ENCODE measurements at places on chromosomes 4 and X.

DNA sequence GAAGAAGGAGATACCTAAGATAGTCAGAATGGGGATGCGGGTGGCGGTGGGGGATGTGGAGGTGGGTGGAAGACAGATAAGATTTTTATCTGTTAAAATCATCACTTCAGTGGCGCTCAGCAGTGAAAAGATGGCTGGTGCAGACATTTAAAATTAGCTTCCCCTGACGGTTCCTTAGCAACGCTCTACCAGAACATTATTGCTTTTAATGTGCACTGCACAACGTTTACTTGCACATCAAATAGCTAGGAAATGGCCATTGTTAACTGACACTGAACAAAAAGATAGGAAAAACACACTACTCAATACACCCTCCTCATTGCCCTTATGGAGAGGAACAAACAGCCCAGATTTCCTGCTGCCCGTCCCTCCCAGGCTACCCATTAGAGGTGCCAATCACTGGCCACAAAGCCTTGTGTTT is 61.0 kb upstream of the FTHL17 start:
- DNase-seq = no peak

DNA sequence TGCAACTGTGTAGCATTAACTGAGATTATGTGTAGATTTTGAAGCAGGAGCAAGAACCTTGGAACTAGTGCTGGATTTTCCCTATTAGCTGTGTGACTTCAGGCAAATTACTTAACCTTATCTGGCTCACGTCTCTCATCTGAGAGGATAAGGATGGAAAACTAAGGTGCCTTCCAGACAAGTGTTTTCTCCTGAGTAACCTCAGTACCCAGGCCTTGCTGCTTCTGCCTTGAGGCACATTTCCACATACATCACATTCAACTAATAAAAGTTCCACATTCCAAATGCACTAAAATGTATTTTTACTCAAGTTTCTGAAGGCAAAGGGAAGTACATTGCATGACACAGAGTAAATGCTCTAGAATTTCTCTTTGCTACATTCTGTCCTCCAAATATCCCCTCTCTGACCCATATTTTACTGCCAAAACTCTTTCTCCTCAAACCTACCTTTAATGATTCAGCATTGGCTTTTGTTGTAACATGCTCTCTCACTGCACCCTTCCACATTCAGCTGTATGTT is 195.4 kb upstream of the ADGRL3 start:
- no peak for DNase-seq

DNA sequence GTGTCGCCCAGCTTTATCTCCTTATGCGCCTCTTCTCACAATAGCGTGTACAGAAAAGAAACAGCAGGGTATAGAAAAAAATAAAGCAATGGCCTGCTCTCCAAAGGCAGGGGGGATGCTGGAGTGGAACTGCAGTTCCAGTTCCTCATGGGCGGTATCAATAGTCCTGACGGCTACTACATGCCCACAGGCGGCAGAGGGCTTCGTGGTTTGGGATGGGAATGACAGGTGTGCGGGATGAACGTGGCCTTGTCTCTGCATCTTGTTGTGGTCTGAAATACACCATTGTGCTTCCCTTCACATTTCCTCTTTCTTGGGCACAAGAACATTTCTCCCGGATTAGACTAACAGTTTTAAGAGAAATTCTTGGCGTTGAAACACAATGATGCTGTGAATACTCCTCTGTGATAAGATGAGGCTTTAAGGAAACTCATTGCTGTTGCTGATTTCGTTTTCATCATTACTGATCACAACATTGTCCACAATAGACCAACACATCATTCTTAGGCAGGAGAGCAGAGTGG is 124.1 kb upstream of the IGFBP7 start:
- no peak for DNase-seq

DNA sequence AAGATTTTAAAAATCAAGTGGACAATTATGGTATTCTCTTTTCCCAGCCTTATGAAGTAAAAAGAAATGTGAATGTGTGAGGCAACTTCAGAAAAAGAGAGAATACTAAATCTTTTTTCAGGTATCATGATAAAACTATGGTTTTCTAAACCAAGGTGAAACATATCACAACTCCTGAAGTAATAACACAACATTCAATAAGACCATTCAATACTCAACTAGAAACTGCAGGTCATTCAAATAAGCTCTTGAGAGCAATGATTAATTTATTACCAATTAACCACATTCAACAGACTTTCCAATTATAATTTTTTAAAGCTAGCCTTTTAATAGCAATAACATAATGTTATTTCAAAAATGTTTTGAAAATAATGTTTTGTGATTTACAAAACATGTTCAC is 35.8 kb downstream of the SLC10A7 start:
- DNase-seq = no peak

GRCh38 chr4:80963051-80963450 is 67.5 kb upstream of the BMP3 start:
- no peak for DNase-seq

DNA sequence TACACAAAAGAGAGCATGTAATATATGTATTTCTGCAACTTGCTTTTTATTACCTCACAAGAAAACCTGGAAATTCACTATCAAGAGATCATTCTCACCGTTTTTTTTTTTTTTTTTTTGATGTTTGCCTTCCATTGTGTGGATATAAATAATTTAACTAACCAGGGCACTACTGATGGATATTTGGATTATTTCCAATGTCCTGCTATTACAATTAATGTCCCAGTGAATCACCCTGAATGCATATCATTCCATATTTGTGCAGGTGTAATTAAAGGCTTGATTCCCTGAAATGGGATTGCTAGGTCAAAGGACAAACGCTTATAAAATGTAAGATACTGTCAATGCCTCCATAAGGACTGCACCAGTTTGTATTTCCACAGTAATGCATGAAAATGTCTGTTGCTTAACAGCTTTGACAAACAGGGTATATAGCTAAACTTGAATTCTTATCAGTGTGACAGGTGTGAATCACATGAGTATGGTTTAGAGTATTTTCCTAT is 87.8 kb downstream of the NCAPG start:
- no peak for DNase-seq

DNA sequence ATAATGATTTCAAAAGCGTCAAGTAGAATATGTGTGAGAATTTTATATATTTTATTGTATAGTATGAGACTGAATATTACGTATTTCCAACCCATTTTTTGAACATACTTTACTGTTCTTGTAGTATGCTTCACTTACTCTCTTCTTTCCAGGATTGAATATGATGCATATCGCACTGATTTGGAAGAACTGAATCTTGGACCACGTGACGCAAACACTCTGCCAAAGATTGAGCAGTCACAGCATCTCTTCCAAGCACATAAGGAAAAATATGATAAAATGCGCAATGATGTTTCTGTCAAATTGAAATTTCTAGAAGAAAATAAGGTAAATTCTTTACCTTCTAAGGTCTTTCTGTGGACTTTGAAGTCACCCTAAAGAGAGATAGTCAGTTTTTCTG is 48.1 kb upstream of the FHDC1 start:
- no peak for DNase-seq

- no peak for DNase-seq
Observed at GRCh38 chr4:150664935-150665334, 83.0 kb downstream of the MAB21L2 start.

DNA sequence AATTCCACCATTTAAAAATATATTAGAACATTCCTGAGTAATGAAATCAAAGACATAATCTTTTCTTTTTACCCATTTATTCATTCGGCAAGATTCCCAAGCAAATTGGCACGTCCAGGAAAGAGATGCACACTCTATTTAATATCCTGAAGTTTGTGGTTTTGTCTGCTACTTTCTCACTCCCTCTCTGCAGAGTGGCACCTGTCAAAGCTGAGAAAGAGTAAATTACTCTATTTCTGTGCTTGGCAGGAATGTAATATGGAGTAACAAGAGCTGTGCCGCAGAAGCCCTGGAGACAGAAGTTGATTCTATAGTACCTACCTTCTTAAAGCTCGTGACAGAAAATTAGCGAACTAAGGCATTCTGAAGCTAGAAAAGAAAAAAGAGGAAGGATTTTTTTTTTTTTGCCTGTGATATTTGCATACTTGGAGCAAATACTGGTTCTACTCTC is 5.5 kb downstream of the GSTCD start:
- no peak for DNase-seq

DNA sequence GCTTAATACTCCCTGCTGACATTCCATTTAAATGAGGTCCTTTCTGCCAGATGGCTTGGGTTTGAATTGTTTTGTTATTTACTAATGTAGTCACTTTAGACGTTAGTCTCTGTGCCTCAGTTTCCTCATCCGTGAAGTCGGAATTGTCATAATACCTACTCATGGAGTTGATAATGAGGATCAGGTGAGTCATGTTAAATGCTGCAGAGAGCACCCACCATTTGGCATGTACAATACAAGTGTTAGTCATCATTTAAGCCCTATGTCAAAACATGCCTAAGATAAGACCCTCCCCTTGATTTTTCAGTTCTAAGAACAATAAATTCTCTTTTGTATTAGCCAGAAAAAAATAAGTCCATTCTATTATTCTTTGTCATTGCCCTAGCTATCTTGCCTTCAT is 534.8 kb upstream of the HTR2C start:
- DNase-seq = no peak

DNA sequence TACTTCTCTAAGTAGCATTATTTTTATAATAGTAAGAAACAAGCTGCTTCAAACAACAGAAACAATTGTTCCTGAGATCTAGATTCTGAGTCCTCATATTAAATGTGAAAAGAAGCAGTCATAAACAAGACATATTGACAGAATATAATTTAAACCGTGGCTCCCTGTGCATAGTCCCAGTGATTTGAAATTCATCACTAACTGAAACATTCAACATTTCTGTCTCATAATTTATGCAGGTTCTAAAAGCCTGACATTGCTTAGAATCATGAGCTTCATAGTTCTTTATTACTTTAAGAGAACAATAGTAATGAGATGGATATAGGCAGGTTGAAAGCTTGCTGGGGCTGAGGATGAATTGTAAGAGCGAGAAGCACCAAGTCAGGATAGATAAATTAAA is 375.5 kb upstream of the MAGEB18 start:
- no peak for DNase-seq

- no peak for DNase-seq
Observed at GRCh38 chrX:133888984-133889383, 96.4 kb downstream of the GPC3 start.

DNA sequence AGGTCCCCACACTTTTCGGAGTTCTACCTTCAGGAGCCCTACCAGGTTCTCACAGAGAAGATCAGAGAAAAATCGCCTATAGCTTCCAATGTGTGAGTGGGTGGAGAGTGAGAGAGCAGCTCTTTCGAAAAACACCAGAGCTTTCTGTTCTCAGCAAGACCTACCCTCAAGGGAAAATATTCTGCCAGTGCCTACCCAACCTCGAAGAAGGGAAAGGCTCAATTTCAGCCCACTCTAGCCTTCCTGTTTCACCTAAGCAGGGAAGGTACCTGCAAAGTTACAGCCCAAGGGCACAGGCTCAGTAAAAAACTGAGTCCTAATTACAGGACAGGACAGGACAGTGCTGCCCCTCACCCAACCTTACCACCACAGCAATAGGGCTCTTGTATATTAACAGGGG is 104.0 kb upstream of the WDR17 start:
- no peak for DNase-seq

DNA sequence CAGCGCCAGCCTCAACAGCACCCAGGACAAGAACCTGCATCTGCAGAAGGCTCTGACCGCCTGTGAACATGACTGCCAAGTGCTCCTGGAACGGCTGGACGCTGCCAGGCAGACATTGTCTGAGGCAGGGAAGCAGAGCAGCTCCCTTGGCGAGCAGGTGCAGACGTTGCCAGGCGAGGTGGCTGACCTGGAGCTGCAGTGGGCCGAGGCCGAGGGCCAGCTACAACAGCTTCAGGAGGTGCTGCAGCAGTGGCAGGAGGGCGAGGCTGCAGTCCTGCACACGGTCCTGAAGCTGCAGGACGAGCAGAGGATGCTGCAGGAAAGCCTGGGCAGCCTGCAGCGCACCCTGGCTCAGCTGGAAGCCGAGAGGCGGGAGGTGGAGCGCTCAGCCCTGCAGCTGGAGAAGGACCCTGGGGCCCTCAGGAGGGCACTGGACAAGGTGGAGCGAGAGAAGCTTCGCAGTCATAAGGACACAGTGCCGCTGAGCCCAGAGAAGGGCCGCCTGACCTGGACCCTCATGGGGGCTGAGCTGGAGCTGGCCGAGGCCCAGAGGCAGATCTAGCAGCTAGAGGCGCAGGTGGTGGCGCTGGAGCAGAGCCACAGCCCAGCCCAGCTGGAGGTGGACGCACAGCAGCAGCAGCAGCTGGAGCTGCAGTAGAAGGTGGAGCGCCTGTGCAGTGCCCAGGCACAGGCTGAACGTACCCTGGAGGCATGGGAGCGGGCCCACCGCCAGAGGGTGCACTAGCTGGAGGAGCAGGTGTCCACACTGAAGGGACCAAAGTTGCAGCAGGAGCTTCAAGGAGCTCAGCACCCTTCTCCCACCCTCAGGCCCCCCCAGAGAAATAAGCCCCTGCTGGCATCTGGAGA is 16.4 kb downstream of the SMIM10L2A start:
- DNase-seq = no peak
